Bronchus fibroblast of lung (primary cell): ENCODE measurements at places on chromosomes 3 and 15. TPM values are rescaled to one million over a fixed set of nuclear protein-coding genes. Genes with fewer than 3 reads are reported as not detected.

The TBCCD1 gene
- total RNA-seq, result 11.0 and 11.3 TPM in 2 replicates

The GOLGA6A gene
- not detected in 2 replicates for total RNA-seq

The DNAH1 gene
- total RNA-seq, result 0.50 and 0.74 TPM in 2 replicates

The RAP2B gene
- total RNA-seq, result 12.9 and 15.3 TPM in 2 replicates

The CFAP20DC gene
- total RNA-seq, result 2.5 TPM in 2 replicates

The C3orf85 gene
- not detected in 2 replicates for total RNA-seq

The SAMD7 gene
- total RNA-seq, result not detected in 2 replicates

The AQP9 gene
- not detected in 2 replicates for total RNA-seq

The CHRFAM7A gene
- 0.15 TPM in 1 of 2 replicates, not detected in the other for total RNA-seq

The EXOG gene
- total RNA-seq, result 4.9 and 7.0 TPM in 2 replicates

The TMCO5A gene
- total RNA-seq, result not detected in 2 replicates

The DNAJB11 gene
- total RNA-seq, result 44.4 and 53.1 TPM in 2 replicates

The USP13 gene
- 8.4 and 11.9 TPM in 2 replicates for total RNA-seq

The EPHB3 gene
- total RNA-seq, result 0.89 and 1.3 TPM in 2 replicates

The KIF15 gene
- 14.4 and 15.5 TPM in 2 replicates for total RNA-seq

The C3orf62 gene
- total RNA-seq, result 0.34 and 0.74 TPM in 2 replicates

The C2CD4B gene
- not detected in 2 replicates for total RNA-seq

The PSTPIP1 gene
- total RNA-seq, result 0.84 and 1.5 TPM in 2 replicates

The AAGAB gene
- 29.9 and 40.6 TPM in 2 replicates for total RNA-seq

The C3orf33 gene
- 1.2 and 2.0 TPM in 2 replicates for total RNA-seq

The GPR87 gene
- total RNA-seq, result 0.17 and 1.2 TPM in 2 replicates

The FANCD2OS gene
- not detected in 2 replicates for total RNA-seq

The NANOGP8 gene
- not detected in 2 replicates for total RNA-seq

The CILP gene
- under 0.01 and 0.17 TPM in 2 replicates for total RNA-seq

The RNF13 gene
- 21.9 and 23.9 TPM in 2 replicates for total RNA-seq

The ADPRH gene
- 2.0 and 2.7 TPM in 2 replicates for total RNA-seq

The KCNAB1 gene
- total RNA-seq, result not detected in 2 replicates

The CFAP44 gene
- total RNA-seq, result 0.15 and 0.17 TPM in 2 replicates

The ANKRD63 gene
- total RNA-seq, result not detected in 2 replicates

The GOLGA8Q gene
- not detected in 2 replicates for total RNA-seq

The CEMIP gene
- total RNA-seq, result 2.7 and 3.0 TPM in 2 replicates

The ROBO2 gene
- total RNA-seq, result 0.45 and 0.67 TPM in 2 replicates

The EPB42 gene
- total RNA-seq, result not detected in 2 replicates

The FAM131A gene
- 21.6 and 23.5 TPM in 2 replicates for total RNA-seq

The CERS3 gene
- total RNA-seq, result not detected in 2 replicates

The KLHL18 gene
- 14.0 and 14.8 TPM in 2 replicates for total RNA-seq

The TBC1D21 gene
- not detected in 2 replicates for total RNA-seq

The LMAN1L gene
- not detected in 2 replicates for total RNA-seq

The P2RY1 gene
- total RNA-seq, result 0.17 and 0.30 TPM in 2 replicates

The GOLGA6L7 gene
- total RNA-seq, result not detected in 2 replicates

The SLC15A2 gene
- 0.15 and 0.17 TPM in 2 replicates for total RNA-seq

The SI gene
- total RNA-seq, result not detected in 2 replicates

The DISP2 gene
- 0.17 and 0.30 TPM in 2 replicates for total RNA-seq

The CCR5 gene
- total RNA-seq, result not detected in 2 replicates

The ANKUB1 gene
- total RNA-seq, result not detected in 2 replicates

The ZNF80 gene
- total RNA-seq, result not detected in 2 replicates

The PLSCR5 gene
- total RNA-seq, result not detected in 2 replicates

The C3orf49 gene
- not detected in 2 replicates for total RNA-seq

The AMT gene
- total RNA-seq, result 2.5 and 2.7 TPM in 2 replicates

The CELSR3 gene
- total RNA-seq, result 1.3 and 2.7 TPM in 2 replicates

The ISG20 gene
- total RNA-seq, result 3.0 and 5.1 TPM in 2 replicates

The GOLGA8T gene
- total RNA-seq, result 0.15 TPM in 1 of 2 replicates, not detected in the other

The IL17RE gene
- 3.9 and 6.6 TPM in 2 replicates for total RNA-seq
